DMS 273 treated with DMSO at 0.1 percent for 48 hours (cell line): ENCODE measurements at places on chromosomes 11 and 22.

DNA sequence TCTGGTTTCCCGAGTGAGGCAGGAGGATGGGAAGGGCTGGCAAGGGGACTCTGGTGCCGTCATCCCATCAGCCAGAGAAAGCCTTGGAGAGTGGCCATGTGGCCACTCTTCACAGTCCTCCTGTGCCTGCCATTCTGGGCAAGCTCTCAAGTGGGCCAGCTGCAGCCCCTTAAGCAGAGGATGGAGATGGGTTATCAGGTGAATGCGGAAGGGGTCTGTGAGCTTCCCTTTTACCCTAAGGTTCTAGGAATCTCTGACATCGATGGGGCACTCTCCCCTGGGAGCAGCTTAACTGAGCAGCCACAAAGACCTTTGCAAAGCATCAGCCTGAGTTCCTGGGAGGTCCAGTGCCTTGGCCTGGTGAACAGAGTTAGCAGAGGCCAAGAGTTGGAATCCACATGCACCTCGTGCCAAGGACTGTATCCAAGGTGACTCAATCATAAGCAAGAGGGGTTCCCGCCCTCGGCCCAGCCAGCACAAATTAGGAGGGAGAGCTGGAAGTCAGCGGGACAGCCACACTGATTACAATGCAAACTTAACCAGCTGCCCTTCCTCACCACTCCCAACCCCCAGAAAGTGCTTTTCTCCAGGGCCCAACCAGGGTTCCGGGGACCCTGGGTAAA lies 193.6 kb downstream of the BUD13 start:
- no peak for DNase-seq

- no peak for DNase-seq
These were observed 43.8 kb downstream of the KCNQ1OT1 start for GRCh38 chr11:2655834-2656622.

DNA sequence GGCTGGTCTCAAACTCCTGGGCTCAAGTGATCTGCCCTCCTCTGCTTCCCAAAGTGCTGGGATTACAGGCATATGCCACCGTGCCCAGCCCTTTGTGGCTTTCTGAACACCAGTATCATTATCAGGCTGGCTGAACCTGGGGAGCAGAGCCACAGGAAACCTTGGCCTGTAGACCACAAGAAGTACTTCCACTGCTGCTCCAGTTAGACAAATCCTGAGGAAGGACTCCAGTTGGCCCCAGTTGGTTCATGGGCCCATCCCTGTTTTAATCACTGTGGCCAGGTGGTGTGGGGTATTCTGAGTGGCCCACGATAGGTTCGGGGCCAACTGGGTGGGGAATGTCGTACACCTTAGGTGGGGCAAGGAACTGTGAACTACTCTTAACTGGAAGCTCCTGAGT lies 5.5 kb upstream of the DUSP18 start:
- DNase-seq, result no peak

- DNase-seq, result no peak
These were observed 32.8 kb downstream of the PITPNB start for GRCh38 chr22:27885977-27886842.

- no peak for DNase-seq
These were observed 107.3 kb downstream of the BBOX1 start for GRCh38 chr11:27147916-27148315.

DNA sequence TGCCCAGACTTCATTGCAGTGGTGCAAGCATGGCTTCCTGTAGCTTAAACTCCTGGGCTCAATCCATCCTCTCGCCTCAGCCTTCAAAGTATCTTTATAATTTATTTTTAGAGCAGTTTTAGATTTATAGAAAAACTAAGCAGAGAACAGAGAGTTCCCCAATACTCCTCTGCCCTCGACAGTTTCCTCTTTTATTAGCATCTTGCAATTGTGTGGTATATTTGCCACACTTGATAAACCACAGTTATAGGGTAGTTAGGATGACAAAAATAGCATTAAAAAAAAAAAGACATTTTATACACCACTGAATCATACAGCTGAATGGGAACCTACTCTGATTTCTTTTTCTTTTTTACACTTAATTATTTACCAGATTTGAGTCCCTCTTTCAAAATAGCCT lies 31.2 kb downstream of the MS4A2 start:
- no peak for DNase-seq

- no peak for DNase-seq
These were observed 278.9 kb upstream of the NARS2 start for GRCh38 chr11:78853521-78853920.

GRCh38 chr11:66443602-66444001 lies 5.0 kb upstream of the MRPL11 start:
- DNase-seq, result no peak

GRCh38 chr11:117171404-117172061 lies 7.0 kb upstream of the SIDT2 start:
- no peak for DNase-seq

DNA sequence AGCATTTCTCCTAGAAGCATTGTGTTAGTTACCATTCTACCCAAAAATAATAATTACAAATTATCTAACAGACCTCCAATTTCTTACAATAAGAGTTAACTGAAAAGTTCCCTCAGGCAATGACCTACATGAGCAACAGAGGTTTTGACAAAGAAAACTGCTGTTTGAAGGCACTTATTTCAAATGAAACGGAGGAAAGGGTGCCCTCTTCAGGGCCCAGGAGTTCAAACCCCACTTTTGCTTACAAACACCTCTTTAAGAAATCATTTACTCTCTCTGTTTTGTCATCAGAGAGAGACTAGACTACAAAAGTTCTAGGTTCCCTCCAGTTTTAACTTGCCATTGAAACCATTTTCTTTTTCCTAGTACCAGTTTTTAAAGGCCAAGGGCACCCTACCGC lies 56.7 kb downstream of the AMBRA1 start:
- DNase-seq, result no peak

DNA sequence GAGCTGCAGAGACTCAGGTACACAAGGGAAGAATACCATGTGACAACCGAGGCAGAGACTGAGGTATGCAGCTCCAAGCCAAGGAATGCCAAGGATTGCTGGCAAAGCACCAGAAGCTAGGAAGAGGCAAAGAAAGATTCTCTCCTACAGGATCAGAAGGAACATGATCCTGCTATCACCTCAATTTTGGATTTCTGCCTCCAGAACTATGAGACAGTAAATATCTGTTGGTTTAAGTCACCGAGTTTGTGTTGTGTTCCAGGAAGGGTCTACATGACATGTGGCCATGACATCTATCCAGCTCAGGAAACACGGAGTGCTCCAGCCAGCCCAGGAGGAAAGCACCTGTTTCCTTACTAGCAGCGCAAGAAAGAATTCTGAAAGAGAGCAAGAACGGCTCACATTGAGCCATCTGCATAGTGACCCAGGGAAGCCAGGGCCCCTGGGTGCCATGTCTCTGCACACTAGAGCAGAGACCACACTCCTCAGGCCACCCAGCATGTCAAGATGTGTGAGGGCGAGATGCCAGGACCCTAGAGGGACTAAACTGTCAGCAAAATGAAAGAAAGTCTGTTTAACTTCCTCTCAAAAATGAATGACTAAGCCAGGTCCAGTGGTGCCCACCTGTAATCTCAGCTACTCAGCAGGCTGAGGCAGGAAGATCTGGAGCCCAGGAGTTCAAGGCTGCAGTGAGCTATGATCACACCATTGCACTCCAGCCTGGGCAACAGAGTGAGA lies 35.6 kb upstream of the GALNT18 start:
- DNase-seq, result no peak

DNA sequence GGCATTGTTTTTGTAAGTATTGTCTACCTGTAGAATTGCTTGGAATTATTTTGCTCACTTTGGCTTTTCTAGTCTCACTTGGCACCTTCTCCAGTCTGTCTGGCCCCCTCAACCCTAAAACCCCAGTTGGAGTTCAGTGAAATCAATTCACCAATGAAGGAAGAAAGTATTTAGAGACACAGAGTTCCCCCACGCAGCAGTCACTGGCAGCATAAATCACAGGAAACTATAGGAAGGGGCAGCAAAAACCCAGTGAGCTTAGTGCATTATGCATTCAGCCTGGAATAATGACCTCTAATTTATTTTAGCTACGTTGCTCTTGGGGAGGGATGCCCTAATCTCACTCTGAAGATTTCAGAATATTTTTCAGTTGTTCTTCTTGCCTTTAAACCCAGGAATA lies 204.7 kb upstream of the BLID start:
- DNase-seq, result no peak

DNA sequence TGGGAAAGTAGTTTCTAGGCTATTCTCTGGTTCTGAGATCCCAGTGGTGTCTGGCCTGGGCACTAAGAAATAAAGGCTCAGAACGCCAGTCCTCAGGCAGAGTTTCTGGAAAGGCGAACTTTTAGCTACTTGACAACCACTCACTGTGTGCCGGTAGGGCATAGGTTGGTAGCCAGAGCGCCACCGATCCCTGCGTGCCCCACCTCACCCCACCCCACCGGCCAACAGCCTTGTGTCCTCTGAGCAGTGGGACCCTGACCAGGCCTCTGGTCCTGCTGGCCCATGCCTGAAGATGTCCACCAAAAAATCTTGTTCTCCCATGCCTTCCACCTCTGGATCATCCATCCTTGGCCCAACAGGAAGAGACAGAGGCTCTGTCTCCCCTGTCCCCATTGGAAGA lies 118.0 kb downstream of the FEZ1 start:
- no peak for DNase-seq

GRCh38 chr22:35399114-35399677 lies 744 bp upstream of the MCM5 start:
- no peak for DNase-seq

DNA sequence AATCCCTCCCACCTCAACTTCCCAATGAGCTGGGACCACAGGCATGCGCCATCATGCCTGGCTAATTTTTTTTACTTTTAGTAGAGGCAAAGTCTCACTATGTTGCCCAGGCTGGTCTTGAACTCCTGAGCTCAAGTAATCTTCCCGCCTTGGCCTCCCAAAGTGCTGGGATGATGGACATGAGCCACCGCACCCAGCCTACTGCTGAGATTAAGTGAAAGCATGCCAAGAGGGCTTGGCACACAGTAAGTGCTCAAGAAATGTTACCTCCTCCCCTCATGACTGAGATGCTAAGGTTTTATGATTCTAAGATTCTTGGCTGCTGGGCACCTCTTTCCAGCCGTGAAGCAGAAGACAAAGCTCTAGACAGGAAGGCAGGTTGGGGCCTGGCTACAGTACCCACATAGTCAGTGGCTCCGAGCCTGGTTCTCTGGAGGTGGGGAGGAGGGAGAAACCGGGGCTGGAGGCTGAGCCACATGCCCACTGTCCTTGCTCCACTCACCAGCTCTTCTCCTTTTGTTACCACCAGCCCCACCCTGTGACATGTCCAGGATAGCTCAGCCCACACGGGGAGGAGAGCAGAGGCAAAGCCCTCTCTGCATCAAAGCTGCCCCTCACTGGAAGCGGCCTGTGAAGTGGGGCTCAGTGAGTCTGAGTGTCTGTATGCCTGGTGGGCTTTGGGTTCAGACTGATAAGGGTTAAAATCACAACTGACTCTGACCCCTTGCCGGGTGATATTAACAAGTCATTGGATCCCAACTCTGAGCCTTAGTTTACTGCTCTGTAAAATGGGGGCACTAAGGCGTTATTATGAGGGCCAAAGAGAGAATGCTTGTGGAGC lies 12.9 kb downstream of the ARHGEF17 start:
- no peak for DNase-seq

DNA sequence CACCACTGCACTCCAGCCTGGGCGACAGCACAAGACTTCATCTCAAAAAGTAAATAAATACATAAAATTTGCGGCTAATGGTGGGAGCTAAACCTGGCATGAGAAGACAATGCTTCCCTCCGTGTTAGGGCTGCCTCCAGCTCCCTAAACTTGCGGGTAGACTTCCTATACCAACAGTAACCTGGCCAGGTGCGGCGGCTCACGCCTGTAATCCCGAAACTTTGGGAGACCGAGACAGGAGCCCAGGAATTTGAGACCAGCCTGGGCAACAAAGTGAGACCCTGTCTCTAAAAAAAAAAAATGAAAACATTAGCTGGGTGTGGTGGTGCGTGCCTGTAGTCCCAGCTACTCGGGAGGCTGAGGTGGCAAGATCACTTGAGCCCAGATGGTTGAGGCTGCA lies 25.3 kb downstream of the SLC25A18 start:
- DNase-seq, result no peak

- DNase-seq, result no peak
These were observed 47.1 kb downstream of the LARGE1 start for GRCh38 chr22:33873186-33873585.

- no peak for DNase-seq
These were observed 5.4 kb downstream of the FUT4 start for GRCh38 chr11:94549146-94549545.

GRCh38 chr11:27039873-27040272 lies 742 bp upstream of the BBOX1 start:
- DNase-seq, result no peak

DNA sequence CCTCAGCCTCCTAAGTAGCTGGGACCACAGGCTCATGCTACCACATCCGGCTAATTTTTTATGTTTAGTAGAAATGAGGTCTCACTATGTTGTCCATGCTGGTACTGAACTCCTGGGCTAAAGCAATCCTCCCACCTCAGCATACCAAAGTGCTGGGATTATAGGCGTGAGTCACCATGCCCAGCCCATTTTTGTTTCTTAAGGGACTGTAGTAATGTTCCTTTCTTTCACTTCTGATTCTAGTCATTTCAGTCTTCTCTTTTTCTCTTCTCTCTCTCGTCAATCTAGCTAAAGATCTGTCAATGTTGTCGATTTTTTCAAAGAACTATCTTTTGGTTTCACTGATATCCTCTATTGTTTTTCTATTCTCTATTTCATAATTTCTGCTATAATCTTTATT lies 111.0 kb upstream of the APOA1 start:
- DNase-seq, result no peak

DNA sequence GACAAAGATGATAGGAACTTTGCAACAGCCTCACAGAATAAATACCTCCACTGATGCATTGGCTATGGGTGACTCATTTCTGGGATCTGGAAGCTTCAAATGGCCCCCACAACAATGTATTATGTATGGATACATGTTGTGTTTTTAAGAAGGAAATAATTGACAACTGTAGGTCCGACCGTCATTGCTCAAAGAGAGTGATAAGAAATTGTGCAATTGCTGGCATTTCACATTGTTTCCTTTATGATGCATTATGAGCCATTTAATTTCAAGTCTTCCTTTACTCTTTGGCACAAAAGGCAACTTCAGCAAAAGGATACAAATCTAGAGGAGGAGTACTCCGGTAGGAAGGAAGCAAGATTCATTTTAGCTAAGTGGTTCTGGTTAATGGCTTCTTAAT lies 2.0 kb downstream of the ANO3 start:
- DNase-seq, result no peak

GRCh38 chr11:57499983-57500461 lies 15.5 kb downstream of the SLC43A1 start:
- DNase-seq, result no peak

GRCh38 chr22:42793848-42794405 lies 63.1 kb downstream of the ARFGAP3 start:
- DNase-seq, result no peak

DNA sequence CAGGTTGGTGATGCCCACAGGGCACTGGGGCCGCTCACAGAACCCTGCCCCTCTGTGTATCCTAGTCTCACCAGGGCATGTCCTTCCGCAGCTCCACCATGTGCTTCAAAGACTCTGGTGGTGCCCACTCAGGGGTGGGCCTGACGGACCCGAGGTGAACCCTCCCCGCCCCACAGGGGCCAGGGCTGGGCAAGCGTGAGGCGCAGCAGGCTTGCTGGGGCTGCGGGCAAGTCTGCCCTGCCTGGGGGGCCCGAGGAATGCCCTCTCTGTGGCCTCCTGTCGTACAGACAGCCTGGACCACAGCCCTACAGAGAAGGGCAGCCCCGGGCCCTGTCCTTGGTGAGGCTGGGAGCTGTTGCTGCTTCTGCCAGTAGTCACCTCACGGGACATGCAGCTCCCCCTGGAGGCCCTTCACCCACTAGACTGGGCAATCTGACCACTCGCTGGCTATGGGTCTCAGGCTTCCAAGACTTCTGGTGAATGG lies 40.2 kb downstream of the TBX1 start:
- no peak for DNase-seq

- no peak for DNase-seq
These were observed 407.3 kb upstream of the CHORDC1 start for GRCh38 chr11:90630176-90630575.
